ENCODE measurements at places on chromosomes 7 and 10.

DNA sequence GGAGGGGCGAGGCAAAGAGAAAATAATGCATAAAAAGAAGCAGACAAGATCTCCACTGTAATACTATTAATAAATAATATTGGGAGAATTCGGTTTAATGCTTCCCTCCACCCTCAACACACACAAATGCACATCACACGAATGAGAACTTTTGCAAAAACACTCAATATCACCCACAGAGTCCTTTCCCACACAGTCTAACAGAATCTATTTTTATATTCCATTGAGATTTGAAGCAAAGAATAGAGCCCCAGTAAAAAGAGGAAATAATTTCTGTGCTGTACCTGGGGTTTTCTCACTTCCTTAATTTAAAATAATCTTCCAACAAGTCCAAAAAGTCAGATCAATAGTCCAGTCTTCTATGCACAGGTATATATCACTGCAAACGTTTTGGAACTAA is 17.0 kb downstream of the PIK3AP1 start:
- no peak for DNase-seq

DNA sequence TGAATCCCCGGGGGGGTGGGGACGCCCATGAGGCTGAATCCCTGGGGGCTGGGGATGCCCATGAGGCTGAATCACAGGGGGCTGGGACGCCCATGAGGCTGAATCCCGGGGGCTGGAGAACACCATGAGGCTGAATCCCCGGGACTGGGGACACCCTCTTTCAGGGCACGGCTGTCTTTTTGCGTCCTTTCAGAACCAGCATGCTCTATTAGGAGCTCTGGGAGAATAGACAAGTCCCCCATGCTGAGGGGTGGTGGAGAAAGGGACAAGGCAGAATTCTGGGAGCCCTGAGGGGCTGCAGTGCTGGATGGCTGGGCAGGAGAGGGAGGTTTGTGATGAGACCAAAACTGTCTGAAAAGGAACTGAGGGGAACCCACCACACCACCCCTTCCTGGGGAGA is 257.3 kb upstream of the TCERG1L start:
- DNase-seq: no peak

GRCh38 chr10:90635111-90635765 is 222.6 kb downstream of the HTR7 start:
- no peak for DNase-seq

GRCh38 chr10:112875476-112876267 is 74.4 kb upstream of the TCF7L2 start:
- DNase-seq: peak; percentile 43

DNA sequence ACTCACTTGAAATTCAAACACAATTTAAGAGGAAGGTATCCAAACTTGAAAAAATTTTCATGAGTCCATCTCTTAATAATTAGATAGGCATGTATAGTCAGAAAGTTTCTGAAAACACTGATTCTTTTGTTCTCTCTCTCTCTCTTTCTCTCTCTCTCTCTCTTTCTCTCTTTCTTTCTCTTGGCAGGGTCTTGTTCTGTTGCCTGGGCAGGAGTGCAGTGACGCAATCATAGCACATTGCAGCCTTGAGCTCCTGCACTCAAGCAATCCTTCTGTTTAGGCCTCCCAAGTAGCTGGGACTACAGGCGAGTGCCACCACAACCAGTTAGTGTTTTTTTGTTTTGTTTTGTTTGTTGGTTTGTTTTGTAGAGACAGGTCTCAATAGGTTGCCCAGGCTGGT is 59.3 kb downstream of the PRTFDC1 start:
- no peak for DNase-seq

- no peak for DNase-seq
These were observed 40.2 kb upstream of the KLF6 start for GRCh38 chr10:3825244-3825643.

DNA sequence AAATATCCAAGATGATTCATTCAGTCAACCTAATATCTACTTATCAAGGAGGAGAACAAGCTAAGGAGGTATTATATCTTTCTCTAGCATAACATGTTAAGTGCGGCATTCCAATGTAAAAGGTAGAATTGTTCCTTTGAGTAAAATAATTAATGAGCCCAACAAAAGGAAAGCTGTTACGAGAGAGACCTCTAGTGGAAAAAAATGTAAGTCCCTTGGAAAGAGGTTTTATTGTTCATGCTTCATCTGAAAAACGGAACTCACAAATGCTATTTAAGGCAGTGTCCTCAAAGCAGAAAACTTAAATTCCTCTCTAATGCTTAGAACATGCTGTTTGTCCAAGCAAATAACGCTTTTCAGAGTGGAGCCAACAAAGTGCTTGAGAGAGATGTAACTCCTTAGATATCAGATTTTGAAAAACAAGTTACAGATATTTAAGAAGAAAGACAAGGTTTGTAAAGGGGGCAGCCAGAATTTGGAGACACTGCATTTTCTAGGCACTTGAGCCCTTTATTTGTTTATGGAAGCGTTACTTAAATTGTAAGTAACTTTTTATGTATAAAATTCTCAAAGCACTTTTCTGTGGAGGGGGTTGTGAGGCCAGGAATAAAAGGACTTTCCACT is 119.9 kb downstream of the TFEC start:
- DNase-seq: no peak

DNA sequence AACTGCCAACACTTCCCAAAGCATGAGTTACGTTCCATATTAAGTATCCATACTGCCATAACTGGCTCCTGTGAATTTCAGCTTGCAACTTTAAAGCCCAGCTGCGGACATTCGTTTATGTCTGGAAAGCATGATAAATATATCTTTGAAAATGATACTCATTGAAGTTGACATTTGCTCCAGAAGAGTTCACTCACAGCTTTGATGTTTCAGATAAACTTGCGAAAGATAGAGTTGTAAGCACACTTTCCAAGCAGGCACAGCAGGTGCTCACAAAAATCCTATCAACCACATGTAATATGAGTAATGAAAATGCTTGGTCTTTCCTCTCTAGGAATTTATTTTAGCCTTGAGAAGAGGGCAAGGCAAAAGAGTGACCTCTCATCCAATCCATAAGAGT is 4.5 kb downstream of the CHCHD3 start:
- no peak for DNase-seq

- DNase-seq: no peak
These were observed 3.4 kb downstream of the CLEC2L start for GRCh38 chr7:139526578-139527544.

GRCh38 chr10:79628988-79629954 is 18.5 kb downstream of the SFTPA1 start:
- no peak for DNase-seq

DNA sequence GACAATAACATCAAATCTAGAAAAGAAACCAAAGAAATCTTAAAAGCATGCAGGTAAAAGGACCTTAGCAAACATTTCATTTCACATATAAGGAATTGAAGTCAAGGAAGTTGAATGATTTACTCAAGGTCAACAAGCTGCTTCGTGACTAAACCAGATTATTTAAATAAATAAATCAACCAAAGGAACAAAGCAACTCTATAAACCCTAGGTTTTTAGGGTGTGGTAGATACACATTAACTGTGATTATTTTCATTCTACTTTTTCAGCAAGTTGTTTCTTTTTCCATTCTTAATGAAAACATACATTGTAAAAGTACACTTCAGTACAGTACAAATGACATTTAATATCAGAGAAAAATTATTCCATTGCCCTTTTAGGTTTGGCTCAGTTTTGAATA is 382.0 kb upstream of the STEAP1 start:
- no peak for DNase-seq

DNA sequence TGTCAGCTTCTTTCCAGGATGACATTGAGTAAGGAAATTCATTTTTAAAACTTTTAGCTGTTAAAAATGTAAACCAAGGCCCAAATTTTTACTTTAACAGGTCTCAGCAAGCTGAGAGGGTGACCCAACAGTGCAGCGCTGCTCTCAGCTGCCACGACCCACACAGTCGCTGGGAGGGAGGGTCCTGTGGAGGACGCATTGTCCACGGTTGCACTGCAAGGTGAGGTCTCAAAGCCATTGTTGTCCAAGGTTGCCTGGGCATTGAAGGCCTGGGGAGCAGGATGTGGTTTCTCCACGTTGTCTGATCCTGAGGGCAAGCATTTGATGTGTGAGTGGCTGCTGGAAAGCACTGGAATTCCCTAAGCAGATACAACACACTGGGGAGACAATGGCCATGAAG is 15.1 kb upstream of the VIPR2 start:
- no peak for DNase-seq

- no peak for DNase-seq
These were observed 15.1 kb downstream of the ITGA8 start for GRCh38 chr10:15704581-15704968.

DNA sequence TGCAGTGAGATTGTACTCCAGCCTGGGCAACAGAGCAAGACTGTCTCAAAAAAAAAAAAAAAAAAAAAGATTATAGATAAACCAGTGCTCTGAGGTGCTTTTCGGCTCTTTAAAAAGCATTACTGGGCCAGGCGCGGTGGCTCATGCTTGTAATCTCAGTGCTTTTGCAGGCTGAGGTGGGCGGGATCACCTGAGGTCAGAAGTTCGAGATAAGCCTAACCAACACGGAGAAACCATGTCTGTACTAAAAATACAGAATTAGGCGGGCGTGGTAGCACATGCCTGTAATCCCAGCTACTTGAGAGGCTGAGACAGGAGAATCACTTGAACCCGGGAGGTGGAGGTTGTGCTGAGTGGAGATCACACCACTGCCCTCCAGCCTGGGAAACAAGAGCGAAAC is 6.6 kb upstream of the HNRNPF start:
- no peak for DNase-seq

DNA sequence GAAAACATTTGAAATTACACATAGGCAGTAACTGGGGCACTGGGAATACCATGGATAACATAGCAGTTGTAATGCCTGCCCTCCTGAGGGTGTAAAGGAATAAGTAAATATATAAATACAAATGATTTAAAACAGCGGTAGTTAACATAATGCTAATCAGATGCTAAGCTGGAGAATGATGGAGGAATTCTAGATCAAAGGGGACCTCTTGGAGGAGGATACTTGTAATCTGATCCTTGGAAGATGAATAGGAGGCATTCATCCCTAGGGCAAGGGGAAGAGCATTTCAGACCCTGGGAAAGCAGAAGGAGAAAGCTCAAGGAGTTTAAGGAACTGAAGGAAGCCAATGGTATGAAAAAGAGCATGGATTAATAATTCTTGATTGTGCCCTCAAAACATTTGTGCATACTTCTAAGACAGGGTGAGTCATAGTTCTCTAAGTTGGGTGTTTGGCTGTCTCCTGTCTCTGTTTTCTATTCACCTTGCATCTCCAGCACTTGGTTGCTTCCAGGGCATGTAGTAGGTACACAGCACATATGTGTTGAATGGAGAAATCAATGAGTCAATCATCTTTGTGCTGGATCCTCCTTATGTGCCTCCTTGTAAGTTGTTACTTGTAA is 54.8 kb upstream of the PLPP4 start:
- no peak for DNase-seq

DNA sequence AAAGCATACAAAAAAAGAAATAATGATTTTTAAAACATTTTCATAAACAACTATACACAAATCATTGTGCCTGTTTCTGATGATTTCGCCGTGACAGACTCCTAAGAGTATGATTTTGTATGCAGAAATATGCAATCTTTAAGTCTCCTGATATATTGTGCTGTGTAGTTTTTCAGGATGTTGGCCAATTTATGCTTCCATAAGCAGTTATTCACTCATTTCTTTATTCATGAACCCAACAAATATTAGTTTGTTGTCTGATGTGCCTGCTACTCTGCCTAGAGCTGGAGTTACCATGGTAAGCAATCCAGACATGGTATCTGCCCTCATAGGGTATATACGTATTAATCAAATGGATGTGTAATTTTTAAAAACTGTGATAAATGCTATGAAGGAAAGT is 40.4 kb downstream of the PRR15 start:
- no peak for DNase-seq

- DNase-seq: no peak
These were observed at the start of gene TMEM178B for GRCh38 chr7:141073641-141074161. Gene TMEM178B, plus strand, starts transcription at chr7:141074064.

- DNase-seq: no peak
These were observed 158.0 kb downstream of the CREB5 start for GRCh38 chr7:28570113-28570969.

DNA sequence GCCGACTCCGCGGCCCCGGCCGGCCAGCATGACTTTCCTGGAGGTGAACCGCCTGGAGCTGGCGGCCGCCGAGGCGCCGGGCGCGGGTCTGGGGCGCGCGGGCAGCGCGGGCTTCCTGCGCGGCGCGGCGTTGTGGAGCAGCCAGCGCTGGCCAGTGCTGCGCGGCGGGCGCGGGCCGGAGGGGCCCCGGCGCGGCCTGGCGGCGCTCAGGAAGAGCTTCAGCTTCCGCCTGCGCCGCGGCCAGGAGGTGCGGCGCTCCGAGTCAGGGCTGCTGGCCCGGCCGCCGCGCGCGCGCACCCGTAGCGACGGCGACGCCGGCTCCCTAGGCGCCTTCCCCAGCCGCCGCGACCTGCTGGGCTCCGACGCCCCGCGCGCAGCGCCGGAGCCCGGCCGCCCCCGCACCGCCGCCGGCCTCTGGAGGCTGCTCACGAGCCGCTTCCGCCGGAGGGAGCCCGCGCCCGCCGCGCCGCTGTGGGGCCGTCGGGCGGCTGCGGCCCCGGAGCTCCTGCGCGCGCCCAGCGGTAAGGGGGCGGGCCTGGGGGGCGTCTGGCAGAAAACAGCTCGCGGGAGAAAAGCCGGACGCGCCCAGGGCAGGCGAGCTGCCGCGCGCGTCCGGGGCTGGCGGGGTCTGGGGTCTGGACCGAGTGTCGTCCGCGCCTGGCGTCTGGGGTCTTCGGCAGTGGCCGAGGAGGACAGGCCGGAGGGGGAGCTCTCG is 29.0 kb downstream of the AGAP3 start:
- DNase-seq: no peak

- DNase-seq: no peak
These were observed 238.5 kb upstream of the MAGI2 start for GRCh38 chr7:79692015-79692414.

GRCh38 chr7:129797214-129797789 is 155.5 kb downstream of the UBE2H start:
- no peak for DNase-seq

- DNase-seq: no peak
These were observed 18.6 kb downstream of the OGDHL start for GRCh38 chr10:49743464-49744075.

GRCh38 chr7:1912593-1913465 is 242.8 kb downstream of the ELFN1 start:
- DNase-seq: no peak

DNA sequence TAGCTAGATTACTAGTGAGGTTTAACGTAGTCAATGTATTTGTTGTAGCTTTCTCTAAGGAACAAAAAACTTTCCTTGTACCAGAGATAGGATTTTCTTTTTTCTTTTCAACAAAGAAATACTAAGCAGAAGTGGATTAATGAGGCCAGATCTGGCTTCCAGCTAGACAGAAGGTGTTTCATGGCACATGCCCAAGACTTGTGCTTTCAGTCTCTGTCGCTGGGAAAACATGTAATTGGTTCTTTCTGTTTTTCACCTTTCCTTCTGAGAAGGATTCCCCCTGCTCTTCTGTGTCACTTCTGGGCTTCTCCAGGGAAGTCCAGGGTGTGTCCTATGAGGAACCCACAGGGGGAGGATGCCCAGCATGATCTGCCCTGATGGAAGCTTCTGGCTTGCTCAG is 492.2 kb downstream of the CCSER2 start:
- DNase-seq: no peak

GRCh38 chr10:102540023-102540422 is 36.3 kb downstream of the SUFU start:
- DNase-seq: no peak

- no peak for DNase-seq
These were observed 112.4 kb upstream of the EEPD1 start for GRCh38 chr7:36040679-36041078.
